ENCODE measurements at places on chromosomes 3 and 15.

DNA sequence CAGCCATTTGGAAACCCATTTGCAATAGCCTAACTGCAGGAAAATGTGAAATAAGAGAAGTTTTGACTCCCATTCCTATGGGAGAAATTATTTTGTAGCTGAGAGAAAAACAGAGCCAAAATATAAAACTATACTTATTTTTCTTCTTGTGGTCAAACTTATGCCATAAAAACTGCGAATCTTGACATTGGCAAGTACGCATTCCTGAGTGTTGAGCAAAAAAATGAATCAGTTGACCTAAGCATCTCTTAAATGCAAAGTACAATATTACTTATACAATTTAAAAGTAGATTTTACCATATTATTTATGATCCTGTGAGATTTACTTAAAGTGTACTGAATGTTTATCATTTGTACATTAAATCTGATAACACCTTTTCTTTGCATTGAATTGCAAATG, 50.1 kb upstream of the CMC1 start:
- DNase-seq: no peak

DNA sequence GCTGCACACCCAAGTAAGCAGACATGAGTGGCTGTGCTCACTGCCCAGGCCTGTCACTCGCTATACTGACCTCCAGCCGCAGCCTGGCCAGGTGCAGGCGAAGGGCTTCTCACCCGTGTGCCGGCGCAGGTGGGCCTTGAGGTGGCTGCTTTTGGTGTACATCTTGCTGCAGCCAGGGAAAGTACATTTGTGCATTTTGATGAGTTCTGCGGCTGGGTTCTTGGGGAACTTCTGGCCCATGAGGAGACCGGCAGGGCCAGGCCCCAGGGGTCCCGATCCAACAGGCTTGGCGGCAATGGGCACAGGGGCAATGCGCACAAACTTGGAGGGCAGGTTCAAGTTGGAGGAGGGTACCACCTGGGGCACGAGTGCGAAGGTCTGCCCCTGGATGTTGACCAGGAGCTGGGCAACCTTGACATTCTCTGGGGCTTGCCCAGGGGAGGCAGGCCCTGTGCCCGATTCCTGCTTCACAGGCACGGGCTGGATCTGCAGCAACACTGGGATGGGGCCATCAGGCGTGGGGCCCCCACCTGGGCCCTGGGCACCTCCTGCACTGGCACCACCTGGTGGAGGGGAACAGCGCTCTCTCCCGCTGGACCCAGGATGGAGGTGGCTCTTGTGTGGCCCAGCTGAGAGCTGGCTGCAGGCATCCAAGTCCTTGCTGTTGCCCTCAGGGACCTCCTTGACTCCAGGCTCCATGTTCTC, 5.3 kb downstream of the KLF15 start:
- DNase-seq: no peak

- no peak for DNase-seq
Observed at GRCh38 chr3:87199628-87200027, 27.5 kb upstream of the CHMP2B start.

GRCh38 chr3:101212730-101213129, 107.6 kb downstream of the IMPG2 start:
- DNase-seq: no peak

DNA sequence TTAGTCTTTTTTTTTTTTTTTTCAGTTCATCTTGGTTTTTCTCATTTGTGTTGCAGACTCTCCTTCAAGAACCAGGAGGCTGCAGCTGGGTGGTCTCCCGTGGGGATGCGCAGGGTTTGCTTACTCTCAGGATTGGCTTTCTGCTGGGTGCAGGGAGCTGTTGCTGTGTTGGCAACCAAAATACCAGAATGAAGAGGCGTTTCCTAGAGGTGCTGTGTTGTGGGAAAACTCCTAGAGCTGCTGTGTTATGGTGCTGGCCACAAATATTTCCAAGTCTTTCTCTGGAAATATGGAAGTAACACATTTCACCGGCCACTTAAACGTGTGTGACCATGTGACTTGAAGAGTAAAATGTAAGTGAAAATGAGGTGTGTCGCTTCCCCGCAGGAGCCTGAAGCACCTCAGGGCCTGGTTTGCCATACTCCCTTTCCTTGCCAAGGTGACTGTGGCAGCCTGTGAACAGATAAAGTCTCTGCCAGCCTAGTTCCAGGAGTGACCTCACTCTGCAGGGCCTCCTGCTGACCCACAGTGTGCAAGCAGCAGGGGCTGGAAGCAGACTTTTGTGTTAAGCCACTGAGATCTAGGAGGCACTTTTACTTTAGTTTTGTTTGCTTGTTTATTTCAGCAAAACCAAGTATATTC, 258.9 kb downstream of the ADAMTS17 start:
- no peak for DNase-seq

GRCh38 chr15:40277471-40277870, 5.4 kb downstream of the ANKRD63 start:
- DNase-seq: no peak

DNA sequence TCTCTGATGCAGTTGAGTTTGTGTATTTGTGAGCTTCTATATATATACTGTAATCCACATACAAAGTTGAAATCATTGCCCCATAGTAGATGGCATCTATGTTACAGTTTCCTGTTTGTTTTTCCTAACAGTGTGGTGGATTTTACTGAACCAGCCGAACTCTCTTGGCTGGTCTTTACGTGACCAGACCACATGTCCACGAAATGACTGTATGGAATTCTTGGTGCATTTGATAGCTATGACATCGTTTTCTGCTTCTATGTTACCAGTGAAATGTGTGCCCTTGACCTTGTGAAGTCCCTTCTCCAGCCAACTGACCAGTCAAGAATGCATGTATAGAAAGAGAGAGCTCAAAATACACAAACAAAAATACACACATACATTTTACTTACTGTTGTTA, 1.8 kb downstream of the KCNMB2 start:
- no peak for DNase-seq

GRCh38 chr15:38598749-38599148, 34.1 kb upstream of the RASGRP1 start:
- DNase-seq: no peak

GRCh38 chr15:82789491-82789890, 16.4 kb downstream of the FSD2 start:
- DNase-seq: no peak

DNA sequence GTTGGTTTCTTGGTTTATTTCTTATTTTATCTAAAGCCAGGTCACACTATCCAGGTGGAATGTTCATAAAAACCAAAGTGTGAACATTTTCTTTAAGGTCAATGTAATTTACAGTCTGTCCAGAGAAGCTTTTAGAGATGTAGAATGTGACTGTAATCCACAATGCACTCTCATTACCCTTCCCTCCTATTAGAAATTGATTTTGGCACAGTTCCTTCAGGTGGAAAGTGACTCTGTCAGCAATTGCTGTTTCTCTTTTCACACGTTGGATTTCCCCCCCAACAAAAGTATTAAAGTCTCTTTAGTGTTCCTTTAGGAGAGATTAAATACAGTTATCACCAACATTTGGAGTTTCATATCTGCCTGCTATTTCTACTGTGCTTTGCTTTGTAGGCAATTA, 31.6 kb upstream of the COPB2 start:
- DNase-seq: no peak

DNA sequence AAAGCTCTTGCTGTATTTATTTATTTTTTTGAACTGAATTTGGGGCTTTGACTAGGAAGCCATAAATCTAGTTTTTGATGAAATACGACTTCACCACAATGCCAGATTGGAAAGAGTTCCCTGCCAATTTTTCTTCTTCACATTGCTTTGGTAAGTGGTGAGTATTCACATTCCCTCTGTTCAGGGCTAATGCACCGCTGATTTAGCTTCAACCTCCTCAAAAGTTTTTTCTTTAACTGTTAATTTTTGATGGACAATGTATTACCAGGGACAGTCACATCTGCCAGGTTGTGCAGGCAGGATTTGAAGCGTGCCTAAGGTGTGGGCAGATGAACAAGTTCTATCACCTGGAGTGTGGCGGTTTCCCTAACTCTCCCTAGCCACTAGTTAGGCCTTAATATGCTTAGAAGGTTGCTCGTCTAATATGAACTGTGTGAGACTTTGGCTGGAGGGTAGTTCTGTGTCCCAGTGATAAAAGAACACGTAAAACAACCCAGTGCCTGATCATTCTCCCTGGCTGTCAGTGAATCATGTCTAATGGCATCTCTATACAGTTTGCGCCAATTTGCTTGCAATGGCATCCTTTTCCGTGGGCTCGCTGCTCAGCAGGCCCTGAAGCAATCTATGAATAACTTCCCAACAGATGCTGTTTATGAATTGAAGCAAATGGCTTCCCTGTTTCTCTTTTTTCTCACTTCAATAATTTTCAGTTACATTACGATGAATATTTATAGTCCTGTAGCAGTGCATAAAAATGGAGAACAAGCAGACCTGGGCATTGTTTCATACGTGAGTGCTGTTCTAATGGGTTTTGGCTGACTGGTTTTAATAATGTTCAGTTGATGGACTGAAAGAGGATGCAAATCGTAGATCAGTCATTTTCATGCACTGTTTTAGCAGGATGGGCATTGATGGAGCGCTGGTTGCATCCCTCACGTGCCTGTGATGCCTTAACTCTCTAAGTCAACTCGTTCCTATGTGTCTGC, 243.2 kb upstream of the SUCLG2 start:
- DNase-seq: no peak

DNA sequence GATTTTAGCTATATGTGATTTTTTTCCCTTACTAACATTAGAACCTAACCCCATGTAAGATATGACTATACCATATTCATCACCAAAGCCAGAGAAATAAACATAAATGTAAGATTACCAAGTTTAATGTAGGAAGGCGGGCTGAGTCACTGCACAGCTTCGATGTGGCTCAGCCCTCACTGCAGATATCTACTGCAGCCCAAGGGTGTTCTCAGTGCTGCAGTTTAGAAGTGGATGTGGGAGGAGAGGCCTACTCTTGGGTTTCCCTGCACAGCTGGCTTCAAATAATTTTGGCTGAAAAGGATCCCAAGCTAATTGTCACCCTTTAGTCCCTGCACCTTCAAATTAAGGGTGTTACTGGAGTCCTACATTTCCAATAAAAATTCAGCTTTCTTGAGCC, 9.3 kb downstream of the ARPP19 start:
- peak; percentile 72 for DNase-seq

DNA sequence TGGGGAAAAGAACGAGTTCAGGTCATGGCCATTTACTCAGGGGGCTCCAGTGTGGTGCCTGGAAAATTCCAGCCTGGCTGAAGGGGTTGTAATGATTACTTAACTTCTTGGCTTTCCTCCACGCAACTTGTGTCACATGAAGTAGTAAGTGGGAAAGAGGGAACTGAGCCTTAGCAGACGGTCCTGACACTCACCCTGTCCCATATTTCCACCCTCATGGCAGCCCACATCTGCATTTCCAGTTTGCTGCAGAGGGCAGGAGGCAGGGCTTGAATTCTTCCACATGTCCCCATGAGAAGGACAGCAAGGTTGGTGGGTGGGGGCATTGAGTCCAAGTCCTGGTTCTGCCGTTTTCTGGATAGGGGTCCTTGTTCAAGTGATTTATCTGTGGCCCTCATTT, 7.8 kb upstream of the CAMP start:
- DNase-seq: no peak

GRCh38 chr3:193812791-193813500, 219.9 kb downstream of the OPA1 start:
- DNase-seq: no peak

- DNase-seq: no peak
Observed at GRCh38 chr3:149120051-149120972, 9.1 kb upstream of the HPS3 start.

- no peak for DNase-seq
Observed at GRCh38 chr3:9703736-9704346, at the start of gene CPNE9. CPNE9 (plus strand) TSS chr3:9703833; CDS start chr3:9703997, 164 bp downstream.
